ENCODE measurements at places on chromosomes 2 and 18.

GRCh38 chr18:23386317-23386716 is 66.8 kb upstream of the RIOK3 start:
- DNase-seq, result no peak

DNA sequence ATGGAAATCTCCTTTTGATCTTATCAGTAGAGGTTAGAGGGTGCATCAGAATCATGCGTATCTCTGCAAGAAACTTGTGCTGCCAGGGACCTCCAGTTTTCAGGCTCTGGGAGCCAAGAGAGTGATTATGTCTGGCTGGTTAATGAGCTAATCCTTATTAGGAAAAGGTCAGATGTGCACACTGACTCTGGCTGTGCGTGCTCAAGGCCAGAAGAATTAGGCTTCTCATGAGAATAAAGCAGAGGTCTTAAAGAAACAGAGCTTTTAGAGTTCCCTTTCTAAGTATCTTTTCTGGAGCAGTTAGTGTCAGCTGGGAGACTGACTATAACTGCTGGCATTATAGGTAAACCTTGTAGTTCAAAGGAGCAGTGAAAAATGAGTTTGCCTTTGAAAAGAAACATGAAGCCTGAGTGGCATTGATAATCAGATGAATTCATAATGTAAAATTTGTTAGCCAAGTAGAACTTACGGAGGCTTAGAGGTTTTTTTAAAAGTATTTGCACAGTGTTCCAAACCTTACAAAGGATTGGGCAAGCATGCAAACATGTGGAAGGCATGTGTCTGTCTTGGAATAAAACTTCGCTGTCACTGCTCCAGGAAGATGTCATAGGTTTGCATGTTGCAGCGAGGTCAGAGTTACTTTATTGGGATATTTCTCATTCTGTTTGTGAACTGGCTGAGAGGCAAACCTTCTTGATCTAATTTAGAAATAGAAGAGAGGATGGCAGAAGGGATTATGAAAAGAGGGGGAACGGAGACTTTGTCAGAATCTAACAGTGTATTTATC is 151.7 kb downstream of the ARHGAP28 start:
- no peak for DNase-seq

- no peak for DNase-seq
Observed at GRCh38 chr2:232030229-232030628, 68.7 kb downstream of the DIS3L2 start.

DNA sequence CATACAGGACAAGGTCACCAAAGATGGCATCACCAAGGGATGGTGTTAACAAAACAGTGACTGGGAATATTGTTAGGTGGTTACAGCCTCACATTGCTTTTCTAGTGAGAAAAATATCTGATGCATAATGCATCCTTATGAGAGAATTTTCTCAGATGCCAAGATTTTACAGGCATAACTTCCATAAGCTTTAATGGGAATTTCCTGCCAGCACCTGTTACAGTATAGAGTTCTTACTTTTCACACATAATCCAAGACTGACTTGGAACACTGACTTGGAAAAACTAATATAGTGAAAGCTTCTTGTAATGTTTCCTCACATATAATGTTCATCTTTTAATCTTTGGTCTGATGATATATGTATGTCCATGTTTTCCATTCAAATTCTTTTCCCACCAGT is 402.8 kb downstream of the ARHGAP15 start:
- DNase-seq, result no peak

GRCh38 chr2:65357959-65358294 is 74.5 kb downstream of the SPRED2 start:
- DNase-seq, result no peak

- no peak for DNase-seq
Observed at GRCh38 chr2:232230560-232230959, 148.0 kb upstream of the ALPP start.

DNA sequence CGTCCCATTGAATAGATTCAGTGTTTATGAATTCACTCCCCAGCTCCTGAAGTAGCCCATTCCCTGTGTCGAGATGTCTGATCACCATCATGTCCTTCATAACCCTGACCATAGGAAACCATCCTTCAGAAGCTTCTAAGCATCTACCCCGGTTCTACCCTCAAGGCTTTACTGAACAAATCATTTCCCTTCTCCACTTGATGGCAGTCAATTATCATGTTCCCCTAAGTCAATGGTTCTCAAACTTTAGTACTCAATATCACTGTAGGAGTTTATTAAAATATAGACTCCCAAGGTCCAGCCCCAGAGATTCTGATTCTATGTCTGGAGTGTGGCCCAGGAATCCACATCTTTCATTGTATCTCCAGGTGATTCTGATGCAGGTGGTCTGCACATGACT is 228.4 kb upstream of the SP5 start:
- no peak for DNase-seq

- DNase-seq, result no peak
Observed at GRCh38 chr2:3204031-3204821, 173.4 kb downstream of the EIPR1 start.

GRCh38 chr18:79507076-79507545 is 111.4 kb downstream of the NFATC1 start:
- DNase-seq, result no peak

DNA sequence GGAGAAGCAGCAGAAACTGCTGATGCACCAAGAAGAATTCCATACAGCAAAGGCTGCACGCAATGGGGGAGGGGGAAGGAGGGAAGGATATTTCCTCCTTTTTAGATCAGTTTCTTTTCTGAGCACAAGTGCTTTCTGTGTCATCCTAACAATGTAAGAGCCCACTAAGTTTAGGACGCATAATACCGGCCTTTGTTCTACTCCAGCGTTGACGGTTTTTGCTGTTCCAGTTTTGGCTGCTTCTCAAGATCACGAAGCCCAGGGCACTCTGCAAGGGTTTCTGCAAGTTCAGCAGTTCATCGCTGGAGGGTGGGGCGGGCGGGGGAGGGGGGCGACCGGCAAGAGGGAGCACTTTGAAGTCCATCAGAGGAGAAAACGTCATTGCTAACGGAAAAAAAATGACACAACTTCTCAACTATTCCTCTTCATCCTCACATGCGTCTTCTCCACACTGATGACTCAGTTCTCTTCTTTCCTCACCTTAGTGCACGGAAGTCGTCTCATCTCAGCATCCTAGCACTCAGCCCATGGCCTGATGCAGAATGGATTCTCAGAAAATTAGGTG is 8.7 kb downstream of the FAM178B start:
- no peak for DNase-seq

GRCh38 chr2:160657196-160657595 is 163.6 kb upstream of the RBMS1 start:
- no peak for DNase-seq

DNA sequence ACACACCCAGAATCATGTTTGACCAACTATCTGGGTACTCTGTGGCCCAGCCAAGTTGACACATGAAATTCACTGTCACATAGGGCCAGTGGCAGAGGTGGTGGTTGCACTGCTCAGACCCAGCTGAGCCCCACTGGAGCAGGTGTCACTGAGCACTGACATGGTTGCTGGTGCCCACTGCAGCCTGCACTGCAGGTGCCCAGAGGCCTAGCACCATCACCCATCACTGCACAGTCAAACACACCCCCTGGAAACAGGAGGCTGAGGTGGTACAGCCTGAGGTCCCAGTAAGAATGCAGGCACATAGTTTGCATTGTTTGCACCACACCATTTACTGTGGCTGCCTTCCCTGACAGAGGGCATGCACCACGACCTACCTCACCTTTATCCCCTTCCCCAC is 278.7 kb upstream of the MGAT5 start:
- no peak for DNase-seq

- DNase-seq, result no peak
Observed at GRCh38 chr2:33581872-33582271, 17.2 kb downstream of the FAM98A start.

GRCh38 chr2:149082079-149082478 is 43.6 kb downstream of the LYPD6B start:
- no peak for DNase-seq

DNA sequence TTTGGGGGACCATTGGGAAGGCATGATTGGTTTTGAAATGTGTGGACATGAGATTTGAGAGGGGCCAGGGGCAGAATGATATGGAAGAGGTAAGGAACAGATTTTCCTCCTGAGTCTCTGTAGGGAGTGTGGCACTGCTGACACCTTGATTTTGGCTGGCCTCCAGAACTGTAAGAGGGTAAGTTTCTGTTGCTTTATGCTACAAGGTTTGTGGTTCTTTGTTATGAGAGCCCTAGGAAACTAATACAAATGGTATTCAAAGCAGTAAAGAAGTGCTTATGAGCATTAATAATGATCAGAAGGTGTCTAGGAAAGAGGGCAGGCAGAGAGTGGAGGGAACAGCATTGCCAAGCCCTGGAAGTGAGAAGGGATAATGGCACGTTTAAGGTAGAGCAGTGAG is 574.3 kb upstream of the NXPH2 start:
- no peak for DNase-seq

- DNase-seq, result no peak
Observed at GRCh38 chr2:71897137-71897480, 250.6 kb downstream of the CYP26B1 start.
